ENCODE measurements at places on chromosomes 11 and 22.

DNA sequence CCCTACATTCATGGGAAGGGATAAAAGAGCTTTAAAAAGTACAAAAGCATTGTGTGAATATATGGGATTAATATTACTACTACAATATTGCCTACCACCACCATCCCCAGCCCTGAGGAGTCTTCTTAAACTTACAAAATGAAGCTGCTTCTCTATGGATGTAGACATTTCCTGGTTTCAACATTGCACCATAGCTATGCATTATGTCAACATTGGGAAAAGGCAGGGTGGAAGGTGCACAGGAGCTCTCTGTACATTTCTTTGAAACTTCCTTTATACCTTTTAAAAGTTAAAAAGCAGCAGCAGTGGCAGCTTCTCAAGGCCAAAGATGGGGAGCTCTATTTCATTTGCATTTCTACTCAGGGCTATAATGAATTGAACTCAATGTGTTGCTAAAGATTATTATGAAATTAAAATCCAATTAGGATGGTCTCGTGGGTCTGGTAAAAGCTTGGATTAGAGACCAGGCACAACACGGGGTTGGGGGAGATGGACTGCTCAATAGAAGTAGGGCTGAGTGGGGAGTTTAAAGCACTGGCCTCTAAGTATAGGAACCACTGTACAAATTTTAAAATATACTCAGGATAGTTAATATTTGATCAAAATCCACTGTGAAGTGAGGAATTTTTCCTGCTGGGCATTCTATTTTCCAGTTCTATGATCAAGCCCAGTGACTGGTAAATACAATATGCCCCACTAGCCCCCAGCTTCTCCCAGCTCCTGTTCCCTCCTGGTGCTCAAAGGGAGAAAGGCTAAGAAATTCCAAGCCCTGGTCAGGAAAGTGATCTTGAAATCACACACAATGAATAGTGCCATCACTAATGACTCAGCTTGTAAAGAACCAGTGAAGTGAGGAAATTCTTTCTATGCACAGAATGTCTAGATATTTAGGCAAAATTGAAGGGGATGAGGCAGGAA lies 362.7 kb upstream of the CCDC90B start:
- DNase-seq = no peak

- DNase-seq = no peak
Observed at GRCh38 chr22:35563211-35563610, 22.6 kb downstream of the RASD2 start.

GRCh38 chr11:8652140-8652539 lies 30.3 kb downstream of the TRIM66 start:
- no peak for DNase-seq

DNA sequence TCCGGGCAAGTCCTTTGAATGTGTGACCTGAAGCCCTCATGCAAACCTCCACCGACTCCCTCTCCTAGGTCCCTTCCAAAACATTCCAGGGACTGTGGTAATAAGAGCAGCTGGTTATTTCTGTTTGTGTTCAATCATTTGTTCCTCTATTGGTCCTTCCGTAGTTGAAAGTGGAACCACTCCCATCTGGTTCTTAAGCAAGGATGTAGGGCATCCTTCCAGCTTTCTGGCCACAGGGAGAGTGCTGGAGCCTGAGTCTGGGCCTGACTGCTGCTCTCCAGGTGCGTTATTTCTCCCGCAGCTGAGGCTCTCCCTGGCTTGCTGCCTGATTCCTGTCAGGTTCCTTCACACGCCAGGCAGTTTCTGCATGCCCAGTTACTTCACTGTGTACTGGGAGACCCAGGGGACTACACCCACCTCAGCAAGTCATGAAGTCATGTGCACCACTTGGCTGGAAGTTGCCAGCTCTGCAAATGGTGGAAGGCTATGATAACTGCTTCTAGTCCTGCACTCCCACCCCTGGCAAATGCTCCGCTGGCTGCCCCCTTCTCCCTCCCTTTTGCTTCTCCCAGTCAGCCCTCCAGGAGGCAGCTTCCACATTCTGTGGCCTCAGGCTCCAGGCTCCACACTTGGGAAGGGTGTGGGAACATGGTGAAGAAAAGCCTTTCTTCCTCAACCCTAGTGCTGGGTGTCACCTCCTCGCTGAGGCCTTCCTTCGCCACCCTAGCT lies 4.0 kb upstream of the ALX4 start:
- DNase-seq = no peak

GRCh38 chr11:57214494-57214893 lies 22.6 kb downstream of the APLNR start:
- no peak for DNase-seq

- no peak for DNase-seq
Observed at GRCh38 chr11:66363187-66363601, 8.4 kb downstream of the SLC29A2 start.

DNA sequence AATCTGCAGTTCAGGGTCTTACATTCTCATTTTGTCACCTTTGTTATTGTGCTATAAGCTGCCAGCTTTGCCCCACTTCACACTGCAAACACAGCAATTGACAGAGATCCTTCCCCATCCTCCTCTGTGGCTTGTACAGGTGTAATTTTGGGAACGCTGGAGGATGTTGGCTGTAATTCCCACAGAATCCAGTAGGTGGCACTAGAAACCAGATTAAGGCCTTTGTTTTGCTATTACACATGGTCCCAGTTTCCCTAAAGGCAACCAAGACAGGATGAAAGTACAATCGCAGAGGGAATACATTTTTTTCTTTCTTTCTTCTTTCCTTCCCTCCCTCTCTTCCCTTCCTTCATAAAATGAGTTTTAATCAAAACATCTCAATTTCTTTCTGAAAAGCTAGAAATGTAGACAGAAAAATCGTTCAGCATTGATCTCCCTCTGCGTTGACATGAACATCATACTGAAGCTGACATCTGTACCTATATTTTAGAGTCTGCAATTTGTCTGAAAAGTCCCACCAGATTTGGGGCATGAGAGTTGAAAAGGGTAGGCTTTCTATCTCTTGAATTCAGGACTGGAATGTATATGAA lies 21.3 kb upstream of the NELL1 start:
- no peak for DNase-seq

DNA sequence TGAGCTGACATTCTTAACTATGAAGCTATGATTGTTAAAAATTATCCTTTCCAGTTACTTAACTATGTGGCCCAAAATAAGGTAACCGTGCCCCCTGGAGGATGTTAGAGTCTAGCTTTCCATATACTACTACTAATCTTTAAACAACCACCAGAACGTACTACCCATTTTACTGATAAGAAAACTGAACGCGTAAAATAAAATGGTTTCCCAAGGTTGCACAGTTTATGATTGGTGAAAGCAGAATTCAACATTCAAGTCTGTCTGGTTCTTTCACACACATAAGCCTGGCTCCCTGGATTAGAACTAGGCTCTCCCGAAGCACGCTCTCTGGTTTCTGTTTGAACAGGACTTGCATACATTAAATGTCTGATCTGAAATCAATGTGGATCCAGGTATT lies 437.8 kb upstream of the CCDC90B start:
- no peak for DNase-seq

DNA sequence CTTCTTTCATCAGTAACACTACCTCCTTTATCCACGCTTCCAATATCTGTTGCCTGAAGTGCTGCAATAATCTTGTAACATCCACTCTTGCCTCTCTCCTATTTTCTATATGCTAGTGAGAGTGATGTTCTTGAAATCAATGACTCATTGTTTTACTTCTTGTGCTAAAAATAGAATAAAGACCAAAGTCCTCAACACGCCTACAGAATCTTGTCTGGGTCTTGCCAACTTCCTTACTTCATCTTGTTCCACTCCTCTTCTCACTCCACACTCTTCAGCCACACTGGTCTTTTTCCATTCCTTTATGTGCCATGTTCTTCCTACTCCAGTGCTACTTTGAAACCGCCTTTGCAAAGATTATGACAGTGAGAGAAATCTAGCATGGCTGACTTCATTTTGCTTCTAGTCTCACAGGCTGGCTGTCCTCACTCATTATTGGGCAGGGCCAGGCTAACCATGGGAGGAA lies 136.4 kb downstream of the CCDC81 start:
- DNase-seq = no peak

DNA sequence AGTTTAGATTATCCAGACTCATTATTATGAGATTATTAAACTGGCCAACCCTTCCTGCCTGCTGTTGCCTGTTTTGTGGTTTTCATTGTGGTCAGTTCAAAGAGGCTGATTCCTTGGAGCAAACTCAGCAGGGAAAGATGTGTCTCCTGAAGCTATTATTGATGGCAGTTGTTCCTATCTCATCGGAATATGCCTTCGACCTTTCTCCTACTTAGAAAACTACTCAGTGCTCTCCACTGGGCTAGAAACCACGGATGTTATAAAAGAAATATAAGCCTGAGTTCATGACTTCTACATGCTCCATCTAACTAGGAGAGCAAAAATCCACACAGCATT lies 80.2 kb upstream of the NAV2 start:
- DNase-seq = no peak

- no peak for DNase-seq
Observed at GRCh38 chr22:42248995-42249394, 21.5 kb downstream of the TCF20 start.

Measured in activated naive CD4-positive, alpha-beta T cell (primary cell).